ENCODE measurements at places on chromosomes 16 and 17.
A peak's percentile ranks its signal among the peaks of the same experiment; 100 is the strongest.

DNA sequence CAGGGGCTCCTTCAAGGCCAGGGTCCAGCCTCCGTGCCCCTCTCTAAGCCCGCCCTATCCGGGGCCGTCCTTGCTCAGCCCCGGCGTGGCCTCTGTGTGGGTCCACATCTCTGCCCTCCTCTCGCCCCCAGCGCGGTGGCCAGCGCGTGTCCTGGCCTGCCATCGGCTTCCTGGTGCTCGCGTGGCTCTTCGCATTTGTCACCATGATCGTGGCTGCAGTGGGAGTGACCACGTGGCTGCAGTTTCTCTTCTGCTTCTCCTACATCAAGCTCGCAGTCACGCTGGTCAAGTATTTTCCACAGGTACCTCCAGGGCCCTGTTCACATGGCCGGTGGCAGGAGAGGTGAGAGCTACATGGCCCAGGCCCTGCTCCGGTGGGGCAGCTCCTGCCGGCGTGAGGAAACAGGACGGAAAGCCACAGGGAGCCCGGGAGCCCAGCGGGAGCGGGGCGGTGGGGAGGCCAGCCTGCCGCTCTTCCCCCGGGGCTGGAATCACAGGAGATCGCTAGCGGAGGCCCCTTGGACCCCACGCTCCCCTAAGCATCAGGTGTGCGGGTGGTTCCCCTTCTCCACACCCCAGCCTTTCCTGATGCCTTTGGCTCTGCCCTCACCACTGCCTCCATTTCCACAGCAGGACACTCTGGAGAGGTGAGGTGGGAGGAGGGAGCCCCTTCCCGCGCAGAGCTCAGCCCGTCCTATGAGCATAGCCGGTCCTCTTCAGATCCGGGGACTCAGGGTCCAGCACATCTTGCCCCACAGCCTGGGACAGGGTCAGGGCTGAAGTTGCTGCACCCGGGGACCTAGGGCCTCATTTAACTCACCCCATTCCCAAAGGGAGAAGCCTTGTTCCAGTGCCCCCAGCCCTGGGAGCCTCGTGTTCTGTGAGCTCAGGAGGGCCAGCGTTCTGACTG lies 10.2 kb downstream of the TAX1BP3 start:
- no peak for DNase-seq

DNA sequence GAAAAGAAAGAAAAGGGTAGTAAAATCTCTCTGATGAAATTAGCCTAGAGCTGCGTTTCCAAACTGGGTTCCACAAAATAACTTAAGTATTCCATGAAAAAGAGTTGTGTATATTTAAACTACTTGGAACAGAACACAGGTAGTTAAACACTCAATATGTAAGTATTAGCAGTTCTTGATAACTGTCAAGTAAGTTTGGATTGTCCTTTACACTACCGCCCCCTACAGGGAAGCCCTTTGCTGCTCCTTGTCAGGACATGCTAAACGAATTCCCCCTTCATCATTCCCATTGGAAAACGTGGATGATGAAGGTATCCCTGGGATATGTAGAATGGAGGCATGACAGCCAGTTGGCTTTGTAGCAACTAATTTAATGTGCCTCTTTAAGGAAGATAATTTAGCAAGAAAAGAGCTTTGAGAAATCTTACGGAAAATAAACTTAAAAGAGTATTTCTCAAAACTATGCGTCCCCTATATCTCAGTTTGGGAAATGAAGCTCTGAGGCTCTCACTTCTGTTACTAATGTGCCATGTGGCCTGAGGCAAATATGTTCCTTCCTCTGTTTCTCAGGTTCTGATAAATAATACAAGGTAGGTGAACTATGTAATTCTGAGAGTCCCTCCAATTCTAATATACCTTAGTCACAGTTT lies 18.8 kb downstream of the NCBP3 start:
- peak; percentile 83 for DNase-seq

DNA sequence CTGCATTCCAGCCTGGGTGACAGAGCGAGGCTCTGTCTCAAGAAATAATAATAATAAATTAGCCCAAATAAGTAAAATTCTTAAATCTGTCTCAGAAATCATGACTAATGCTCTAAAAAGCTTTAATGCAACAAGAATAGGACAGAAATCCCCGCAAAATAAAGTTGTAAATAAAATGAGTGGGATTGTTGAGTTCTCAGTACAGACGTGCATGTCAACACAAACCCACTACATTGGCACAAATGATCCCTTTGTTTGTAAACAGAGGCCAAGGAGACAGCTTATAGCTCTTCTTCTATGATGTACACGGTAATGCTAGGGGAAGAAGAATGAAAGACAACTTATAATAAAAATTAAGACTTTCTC lies 6.0 kb downstream of the STAT5B start:
- DNase-seq: no peak

GRCh38 chr16:81816793-81817210 lies 37.7 kb downstream of the PLCG2 start:
- DNase-seq: no peak
